ENCODE measurements at places on chromosomes 7 and 10. TPM values are rescaled to one million over a fixed set of nuclear protein-coding genes. Genes with fewer than 3 reads are reported as not detected.

Gene NPS
- total RNA-seq, result not detected

DNA sequence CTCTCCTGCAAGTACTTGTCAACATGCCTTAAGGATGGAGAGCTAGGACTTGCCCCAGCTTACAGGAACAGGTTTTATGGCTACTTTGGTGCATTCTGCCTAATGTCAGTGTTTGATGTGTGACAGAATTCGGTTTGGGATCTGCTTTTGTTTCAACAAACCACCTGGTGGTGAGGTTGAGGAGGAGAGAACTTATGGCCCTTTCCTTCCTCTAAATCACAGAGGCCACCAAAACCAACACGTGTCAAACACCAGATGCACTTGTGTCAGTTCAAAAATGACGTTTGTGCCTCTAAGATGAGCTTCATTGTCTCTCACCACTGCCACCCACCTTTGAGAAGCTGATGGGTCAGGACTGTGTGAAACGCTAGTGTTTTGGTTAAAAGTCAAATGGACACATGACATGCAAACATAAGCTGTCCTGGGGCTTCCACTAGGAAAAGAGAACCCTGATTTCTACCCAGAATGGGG lies 83.9 kb downstream of the OSBPL3 start:
- DNase-seq, result no peak

- DNase-seq, result peak; percentile 42
Measured at GRCh38 chr7:138746073-138746472, 44.9 kb upstream of the SVOPL start.

DNA sequence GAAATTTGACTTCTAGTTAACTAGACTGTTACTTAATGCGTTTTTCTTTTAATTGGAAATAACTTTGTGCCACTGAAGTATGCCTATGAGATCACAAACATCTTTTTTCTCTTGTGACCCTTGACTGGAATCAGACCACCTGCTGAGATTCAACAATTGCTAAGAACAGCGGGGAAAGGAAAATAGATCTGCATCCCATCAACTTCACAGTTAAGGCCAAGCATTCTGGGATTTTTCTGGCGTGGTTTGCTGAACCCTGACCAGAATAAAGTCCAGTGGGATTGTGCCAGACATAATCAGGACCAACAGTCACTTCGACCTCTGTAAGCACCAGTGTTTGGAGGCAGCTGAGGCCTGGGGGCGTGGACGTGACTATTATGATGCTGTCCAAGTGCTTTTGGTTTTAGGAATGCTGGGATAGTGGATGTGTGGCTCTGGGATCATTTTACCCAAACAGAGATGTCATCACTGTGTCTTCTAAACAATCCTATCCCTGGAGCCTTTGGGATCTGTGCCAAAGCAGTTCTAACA lies 373.3 kb upstream of the PRKCQ start:
- DNase-seq, result no peak

DNA sequence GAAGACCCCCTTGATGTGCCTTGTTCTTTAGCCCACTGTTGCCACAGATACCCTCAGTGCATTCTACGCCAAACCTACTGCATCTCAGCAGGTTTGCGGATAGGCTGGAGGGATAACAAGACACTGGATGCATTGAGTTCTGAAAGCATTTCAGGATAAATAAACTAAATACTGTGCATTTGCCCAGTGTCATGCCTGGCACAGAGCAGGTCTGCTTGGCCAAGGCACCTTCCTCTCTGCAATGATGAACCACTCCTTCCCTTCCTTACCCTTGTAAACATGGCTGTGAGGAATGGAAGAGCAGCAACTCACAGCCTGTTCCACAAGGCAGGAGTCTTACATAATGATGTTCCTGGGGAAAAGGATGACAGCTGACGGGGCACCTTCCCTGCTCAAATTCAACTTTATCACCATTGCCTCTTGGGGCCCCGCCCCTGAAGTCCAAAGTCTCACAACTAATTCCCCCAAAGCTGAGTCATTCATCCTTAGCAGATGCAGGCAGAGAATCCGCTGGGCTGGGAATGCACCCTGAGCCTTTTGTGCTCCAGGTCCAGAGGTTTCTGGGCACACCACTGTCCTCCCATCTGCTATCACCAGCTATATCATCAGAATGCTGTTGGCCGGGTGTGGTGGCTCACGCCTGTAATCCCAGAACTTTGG lies 11.6 kb downstream of the DDX56 start:
- DNase-seq, result no peak

GRCh38 chr10:61793760-61794703 lies 107.5 kb upstream of the ARID5B start:
- no peak for DNase-seq
